ENCODE measurements at places on chromosomes 3 and 15.

- no peak for DNase-seq
These were observed 9.0 kb downstream of the PIK3R4 start for GRCh38 chr3:130737622-130738021.

DNA sequence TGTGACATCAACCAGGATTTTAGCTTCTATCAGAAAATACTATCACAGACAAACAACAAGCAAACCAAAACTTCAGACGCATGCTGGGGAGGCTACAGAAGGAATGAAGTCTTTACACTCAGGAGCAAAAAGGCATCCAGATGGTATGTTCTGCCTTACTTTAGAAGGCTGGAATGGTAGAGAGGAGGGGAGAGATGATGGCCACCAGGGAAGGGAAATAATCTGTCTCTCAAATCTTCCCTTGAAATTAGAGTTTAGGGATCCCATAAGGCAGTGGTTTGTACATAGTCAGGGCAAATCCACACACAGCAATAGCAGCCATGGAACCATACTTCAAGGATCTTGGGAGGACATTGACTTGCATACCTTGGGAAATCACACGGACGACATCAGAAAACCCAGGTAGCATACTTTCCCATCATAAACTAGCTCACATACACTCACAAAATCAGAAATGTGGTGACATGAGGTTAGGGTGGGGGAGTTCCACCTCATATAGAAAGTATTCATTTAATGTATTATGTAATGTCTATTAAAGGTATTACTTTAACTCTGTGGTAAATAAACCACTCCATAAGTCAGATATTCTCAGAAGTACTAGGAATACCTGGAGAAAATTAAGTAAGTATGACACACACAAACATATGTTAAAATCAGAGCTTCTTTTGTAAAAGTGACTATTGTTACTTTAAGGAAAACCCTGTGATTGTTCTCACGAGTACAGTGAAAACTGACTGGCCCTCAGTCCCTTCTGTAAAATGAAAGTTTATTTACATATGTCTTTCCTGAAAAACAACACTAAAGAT is 9.4 kb downstream of the BTLA start:
- no peak for DNase-seq

GRCh38 chr3:194167480-194168282 is 31.7 kb downstream of the HES1 start:
- no peak for DNase-seq

DNA sequence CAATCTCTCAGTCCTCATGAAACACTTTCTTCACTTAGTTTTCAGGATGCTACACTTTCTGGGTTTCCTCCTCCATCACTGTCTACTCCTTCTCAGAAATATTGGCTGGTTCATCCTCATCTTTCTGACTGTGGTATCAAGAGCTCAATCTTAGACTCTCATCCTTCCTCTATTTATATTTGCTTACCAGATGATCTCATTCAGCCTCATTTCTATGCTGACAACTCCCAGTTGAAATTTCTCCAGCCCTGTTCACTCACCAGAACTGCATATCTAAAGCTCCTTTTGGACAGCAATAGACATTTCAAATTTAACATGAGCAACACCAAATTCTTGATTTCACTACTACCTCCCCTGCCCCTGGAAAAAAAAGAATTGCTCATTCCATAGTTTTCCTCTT is 48.0 kb upstream of the FBN1 start:
- DNase-seq: no peak

GRCh38 chr3:188421836-188422540 is 268.0 kb downstream of the LPP start:
- DNase-seq: no peak

- DNase-seq: no peak
These were observed at the start of gene VILL for GRCh38 chr3:37990527-37990926. VILL (plus strand) TSS chr3:37990786; CDS start chr3:37993673, 2,887 bp downstream.

- DNase-seq: peak; percentile 60
These were observed 16.3 kb upstream of the ATP10A start for GRCh38 chr15:25879438-25879837.

GRCh38 chr3:134650431-134651346 is at the start of gene KY:
KY (minus strand) TSS chr3:134651022; CDS start chr3:134650960, 62 bp downstream.
- peak; percentile 26 for DNase-seq

GRCh38 chr3:129586746-129587430 is 19.6 kb downstream of the PLXND1 start:
- no peak for DNase-seq

DNA sequence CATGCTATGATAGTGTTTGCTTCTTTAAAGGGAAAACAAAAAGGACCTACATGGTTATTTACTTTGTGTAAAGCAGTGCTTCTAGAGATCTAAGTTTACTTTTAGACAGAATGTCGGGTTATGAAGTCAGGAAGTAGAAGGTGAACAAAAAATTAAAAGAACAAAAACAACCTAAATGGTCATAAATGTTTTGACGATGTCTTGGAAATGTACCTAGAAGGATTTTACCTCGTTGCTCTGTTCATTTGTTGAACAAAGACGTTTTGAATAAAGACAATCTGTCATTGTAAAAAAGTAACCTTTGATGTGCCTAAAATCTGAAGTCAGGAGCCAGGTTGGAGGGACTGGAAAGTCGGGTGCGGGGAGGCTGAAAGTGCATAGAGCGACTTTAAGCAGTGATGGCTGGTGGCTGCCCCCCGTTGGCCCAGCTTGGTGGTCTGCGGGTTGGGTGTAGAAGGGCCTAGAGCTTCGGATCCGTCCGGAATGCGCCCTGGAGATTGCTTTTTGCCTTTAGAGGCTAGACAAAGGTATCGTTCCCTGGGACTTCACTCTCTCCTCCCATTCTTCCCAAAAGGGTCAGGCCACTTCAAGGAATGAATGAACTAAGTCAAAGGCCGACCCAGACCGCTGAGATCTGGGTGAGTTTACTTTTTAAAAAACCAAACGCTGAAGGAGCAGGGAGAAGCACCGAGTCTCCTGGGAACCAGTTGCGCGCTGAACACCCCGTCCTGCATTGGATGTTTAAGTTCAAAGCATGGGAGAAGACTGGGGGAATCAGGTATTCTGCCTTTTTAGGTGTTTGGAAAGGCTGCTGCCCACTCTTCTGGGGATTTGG is 2.1 kb downstream of the SOX14 start:
- no peak for DNase-seq

GRCh38 chr15:42184296-42184695 is 23.8 kb downstream of the VPS39 start:
- DNase-seq: no peak

- no peak for DNase-seq
These were observed 75.2 kb downstream of the DUT start for GRCh38 chr15:48406266-48406891.

DNA sequence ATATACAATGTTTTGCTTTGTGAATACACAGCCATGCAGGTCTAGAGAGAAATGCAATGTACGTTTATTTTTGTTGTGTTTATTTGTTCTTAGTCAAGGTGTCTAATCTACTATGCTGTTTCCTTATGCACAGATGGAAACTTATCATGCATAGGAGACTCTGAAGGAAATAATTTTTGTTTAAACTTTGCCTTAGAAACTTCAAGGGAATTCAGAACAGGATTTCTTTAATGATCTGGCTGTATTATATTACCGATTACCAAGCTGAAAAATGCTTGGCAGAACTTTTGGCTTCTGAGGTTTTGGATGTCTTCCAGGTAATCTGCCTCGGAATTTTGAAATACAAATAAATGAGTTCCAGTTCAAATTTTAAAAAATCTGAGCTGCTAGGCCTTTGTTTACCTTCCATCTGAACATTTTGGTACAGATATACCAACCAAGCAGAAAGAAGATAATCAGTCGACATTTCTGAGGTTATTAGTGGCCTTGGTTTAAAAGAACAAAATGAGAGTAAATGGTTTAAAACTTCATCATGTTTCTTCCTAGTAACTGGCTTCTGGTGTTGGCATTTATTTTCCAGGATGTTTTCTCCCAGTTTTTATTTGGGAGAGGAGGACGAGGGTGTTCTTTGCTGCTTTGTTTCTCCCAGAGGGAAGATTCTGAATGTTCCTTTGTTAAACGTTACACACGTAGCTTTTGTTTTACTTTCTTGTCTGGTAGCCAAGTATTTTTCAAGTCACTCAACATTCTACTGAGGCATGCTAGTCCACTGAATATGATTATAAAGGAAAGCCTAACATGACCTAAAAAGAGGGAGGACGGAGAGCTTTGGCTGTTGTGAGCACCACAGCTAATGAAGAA is 421.8 kb upstream of the TBL1XR1 start:
- no peak for DNase-seq
